Stimulated activated naive CD8-positive, alpha-beta T cell treated with anti-CD3 and anti-CD28 coated beads, Interleukin-15, amount 100 ng/mL, for 72 hours (primary cell): ENCODE measurements at places on chromosomes 11 and 22.

DNA sequence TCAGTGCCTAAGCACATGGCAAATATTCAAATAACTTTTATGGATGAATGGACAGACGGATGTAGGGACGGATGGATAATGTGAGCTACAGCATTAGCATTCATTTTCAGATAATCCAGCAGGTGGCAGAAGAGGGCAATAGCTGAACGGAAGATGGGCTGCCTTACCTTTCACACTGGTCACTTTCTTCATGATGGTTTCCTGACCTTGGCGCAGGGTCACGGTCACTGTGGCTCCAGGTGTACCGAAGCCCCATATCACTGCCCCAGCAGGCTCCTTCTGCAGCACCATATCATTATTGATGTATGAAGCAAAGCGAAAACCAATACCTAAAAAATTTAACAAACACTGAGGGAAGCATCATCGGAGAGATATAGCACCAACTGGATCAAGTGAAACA, 4.3 kb downstream of the SIAE start:
- peak; percentile 38 for DNase-seq

GRCh38 chr11:113670149-113670830, 35.8 kb downstream of the TMPRSS5 start:
- no peak for DNase-seq

GRCh38 chr11:12139144-12139881, 28.9 kb downstream of the MICAL2 start:
- no peak for DNase-seq

DNA sequence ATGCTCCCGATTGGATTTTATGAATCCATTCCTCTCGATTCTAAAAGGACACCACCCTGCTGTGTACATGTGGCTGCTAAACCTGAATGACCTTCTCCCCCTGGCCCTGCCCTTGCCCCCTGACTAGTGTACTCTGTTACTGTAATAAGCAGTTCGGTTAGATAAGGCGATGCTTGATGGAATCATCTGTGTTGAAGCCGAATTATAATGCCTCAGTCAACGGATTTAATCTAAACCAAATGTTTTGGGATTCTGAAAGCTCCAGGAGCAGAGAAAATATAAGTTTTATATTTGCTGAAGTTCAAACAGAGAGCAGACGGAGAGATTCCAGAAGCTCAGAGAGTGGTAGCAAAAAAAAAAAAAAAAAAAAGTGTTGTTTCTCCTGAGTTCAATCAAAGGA, 275.4 kb upstream of the MPPED2 start:
- no peak for DNase-seq

DNA sequence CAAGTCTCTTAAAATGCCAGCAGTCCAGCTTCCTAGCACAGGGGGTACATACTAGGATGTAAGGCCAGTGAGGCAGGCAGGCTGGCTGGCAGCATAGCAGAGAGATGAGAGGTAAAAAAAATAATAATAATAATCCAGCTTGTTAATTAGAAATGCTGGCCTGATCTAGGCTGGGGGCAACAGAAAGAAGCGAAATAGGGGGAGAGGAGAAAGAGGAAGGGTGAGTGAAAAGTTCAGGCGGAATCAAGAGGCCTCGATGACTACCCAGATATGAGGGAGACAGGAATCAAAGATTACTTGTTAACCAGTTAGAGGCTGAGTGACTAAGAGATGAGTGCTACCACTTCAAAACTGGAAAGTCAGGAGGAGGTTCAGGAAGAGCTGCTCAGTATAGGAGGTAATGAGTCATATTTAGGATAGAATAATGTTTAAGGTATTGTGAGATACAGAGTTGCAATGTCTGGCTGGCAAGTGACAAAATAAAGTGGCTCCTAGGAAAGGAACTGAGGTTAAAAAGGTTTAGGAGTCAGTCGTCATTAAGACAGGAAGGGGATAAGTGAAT, 2.8 kb downstream of the ALKBH8 start:
- no peak for DNase-seq

DNA sequence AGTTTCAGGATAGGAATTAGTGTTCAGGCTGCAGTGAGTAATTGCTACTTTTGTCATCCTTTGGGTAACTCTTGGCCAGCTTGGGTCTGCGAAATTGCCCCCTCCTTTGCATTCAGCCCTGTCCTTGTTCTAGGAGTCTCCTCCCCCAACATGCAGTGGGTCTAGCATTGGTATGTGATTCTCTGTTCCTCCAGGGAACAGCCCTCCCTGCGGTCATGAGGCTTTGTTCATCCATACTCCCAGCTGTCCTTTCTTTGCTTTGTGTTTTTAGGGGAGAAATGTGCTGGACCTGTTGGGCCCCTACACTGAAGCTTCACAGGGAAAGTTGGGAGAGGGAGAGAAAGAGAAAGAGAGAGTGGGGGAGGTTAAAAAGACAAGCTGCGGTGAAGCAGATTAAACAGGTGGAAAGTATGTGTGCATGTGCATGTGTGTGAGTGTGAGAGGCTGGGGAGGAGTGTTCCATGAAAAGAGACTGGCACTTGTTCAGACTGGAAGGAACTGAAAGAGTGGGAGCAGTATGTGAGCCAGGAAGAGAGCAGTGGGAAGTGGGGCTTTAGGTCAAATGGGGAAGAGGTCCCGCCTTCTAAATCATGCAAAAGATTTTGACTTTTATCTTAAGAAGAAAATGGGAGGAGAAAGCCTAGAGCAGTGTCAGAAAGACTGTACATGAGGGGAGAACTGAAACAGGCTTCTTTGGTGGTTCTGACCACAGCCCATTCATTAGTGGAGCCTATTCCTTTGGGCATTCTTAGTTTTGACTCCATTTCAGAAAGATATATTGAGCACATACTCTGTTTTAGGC, 17.9 kb upstream of the SESN3 start:
- DNase-seq: no peak

GRCh38 chr22:23622634-23623033, 9.5 kb downstream of the DRICH1 start:
- DNase-seq: no peak

DNA sequence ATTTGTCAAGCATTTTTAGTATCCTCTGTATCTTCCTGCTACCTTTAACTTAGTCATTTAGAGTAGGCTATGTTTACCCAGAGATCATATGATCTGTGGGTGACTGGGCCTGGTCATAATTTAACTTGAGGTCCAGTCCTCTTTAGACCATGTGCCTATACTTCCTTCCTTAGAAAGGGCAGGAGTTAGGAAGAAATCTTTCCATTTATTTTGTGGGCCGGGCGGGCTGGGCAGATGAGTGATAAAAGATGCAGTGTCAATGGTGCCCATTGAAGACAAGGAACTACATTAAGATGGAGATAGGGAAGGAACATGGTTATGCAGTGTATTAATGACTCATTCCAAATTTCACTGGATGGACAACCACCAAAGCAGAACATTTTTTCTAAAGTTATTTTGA, 30.9 kb upstream of the PDE3B start:
- DNase-seq: no peak

- no peak for DNase-seq
These were observed 95.6 kb upstream of the E2F8 start for GRCh38 chr11:19336331-19336730.

DNA sequence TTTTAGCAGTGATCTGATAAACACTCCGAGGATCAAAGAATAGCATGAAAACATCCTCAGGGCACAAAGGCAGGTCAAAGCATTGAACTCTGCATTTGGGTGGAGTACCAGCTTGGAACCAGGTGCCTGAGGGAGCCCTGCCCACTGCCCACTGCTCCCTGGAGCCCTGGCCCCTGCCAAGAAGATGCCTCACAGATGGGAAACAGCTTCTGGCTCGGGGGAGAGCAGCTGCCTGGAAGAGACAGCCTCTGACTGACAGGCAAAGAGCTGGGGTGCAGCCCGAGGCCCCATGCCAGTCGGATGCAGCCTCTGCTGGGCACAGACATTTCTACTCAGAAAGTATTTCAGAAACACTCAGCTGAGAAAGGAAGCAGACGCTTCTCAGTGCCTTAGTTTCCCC, 13.2 kb downstream of the LMO1 start:
- DNase-seq: no peak

- no peak for DNase-seq
These were observed 54.1 kb upstream of the ARHGAP20 start for GRCh38 chr11:110766316-110766715.

GRCh38 chr22:31619611-31620300, 42.3 kb downstream of the PISD start:
- no peak for DNase-seq

GRCh38 chr22:50342651-50343540, at the start of gene PPP6R2:
TSS of gene PPP6R2 (plus strand) at chr22:50343327. CDS start at chr22:50393909, 50,582 bp downstream.
- DNase-seq: peak; percentile 84

GRCh38 chr11:45258982-45259530, 27.1 kb downstream of the SYT13 start:
- no peak for DNase-seq

GRCh38 chr11:14118072-14118471, 155.5 kb downstream of the SPON1 start:
- no peak for DNase-seq

DNA sequence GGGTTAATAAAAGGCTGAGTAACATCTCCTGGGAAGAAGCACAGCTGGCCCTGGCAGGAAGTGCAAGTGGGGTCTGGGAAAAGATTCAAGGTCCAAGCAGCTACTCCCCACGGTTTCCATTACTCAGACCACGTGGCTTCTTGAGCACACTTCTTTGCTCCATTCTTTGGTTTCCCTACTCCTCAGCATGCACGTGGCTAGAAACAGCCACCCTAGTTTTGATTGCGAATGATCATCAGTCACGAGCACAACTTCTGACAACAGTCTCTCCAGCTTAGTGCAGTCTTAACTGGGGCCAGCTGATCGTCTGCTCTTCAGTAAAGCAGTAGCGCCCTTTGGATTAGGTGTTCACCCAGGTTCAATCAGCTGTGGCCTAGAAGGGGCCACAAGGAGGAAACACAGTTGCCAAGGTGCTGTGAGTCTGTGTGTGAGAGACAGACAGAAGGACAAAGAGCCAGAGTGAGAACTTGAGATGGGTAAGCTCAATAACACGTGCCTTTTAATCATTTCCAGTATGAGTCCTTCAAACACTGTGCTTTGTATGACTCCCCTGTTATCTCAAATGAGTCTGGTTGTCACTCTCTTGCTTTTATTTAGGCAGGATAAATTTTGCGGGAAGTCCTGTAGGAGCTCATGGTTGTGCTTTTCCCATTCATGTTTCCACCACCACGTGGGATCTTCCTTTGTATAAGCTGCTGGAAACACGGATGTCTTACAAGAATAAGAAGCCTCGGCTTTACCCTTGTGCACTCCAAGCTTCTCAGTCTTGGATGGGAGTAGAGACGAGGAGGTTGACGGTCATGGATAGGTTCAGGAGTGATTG, 901 bp upstream of the PARVA start:
- no peak for DNase-seq

DNA sequence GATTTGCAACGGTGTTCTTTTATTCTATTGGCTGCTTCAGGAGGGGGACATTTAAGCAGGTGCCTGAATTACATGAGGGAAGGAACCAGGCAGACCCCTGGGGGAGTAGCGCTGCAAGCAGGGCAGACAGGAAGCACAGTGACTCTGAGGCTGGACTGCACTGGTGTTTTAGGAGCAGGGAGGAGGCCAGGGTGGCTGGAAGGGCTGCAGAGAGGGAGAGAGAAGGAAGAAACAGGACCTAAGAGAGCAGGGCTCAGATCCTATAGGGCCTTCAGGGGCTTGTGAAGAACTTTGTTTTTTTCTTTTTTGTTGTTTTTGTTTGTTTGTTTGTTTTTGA, 62.5 kb upstream of the SORL1-AS1 start:
- no peak for DNase-seq

DNA sequence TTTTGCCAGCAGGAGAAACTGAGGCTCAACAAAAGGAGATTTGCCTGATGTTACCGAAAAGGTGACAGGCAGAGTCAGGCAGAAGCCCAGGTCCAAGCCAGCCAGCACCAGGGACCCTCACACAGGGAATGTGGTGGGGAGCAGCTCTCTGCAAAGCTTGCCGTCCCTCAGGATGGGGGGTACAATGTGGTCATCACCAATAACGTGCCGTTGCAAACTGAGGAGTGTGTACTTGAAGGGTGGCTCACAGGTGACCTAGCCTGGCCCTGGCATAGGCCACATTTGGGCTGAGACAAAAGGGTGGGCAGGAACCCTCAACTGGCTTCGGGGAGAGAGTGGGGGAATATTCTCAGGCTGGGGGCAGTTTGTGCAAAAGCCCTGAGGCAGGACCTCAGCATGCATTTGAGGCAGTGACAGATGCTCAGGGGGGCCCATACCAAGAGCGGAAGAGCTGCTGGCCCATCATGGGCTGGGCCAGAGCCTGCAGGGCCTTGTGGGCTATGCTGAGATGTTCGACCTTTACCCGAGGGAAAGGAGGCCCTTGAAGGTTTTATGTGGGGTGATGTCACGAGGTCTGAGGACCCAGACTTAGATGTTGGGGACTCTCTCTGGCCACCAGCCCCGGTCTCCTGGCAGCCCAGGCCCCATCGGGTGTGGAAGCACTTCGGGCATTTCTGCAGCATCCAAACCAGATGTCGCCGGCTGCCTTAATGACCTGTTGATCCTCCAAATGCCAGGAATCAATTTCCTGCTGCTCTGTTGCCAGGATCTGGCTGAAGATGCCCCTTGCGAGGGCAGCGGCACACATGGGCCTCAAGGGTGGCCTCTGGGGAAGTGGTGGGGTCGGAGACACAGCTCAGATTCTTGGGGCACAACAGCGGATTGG, 57.4 kb upstream of the SHISAL1 start:
- no peak for DNase-seq

GRCh38 chr22:20282901-20283673, 15.0 kb upstream of the RTN4R start:
- DNase-seq: no peak

DNA sequence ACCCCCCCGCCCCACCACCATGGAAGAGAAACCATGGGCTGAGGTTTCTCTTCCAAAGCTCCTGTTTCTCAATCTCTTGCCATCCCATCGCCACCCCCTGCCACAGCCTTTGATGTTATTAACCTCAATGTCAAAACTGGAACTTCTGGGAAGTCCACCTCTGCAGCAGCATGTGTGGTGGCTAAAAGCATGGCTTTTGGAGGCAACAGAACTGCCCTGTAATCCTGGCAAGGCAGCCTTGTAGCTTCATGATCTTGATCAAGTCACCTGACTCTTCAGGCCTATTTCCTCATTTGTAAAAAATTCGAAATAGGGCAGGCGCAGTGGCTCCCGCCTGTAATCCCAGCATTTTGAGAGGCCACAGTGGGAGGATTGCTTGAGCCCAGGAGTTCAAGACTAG, 3.5 kb upstream of the COX8A start:
- DNase-seq: no peak

GRCh38 chr11:8338138-8338537, 74.5 kb upstream of the LMO1 start:
- peak; percentile 20 for DNase-seq

- DNase-seq: no peak
These were observed 529 bp upstream of the CCND1 start for GRCh38 chr11:69640260-69640994.
